ENCODE measurements at places on chromosomes 13 and 19. TPM values are rescaled to one million over a fixed set of nuclear protein-coding genes. Genes with fewer than 3 reads are reported as not detected.

GRCh38 chr13:30792285-30793000, 57.1 kb downstream of the ALOX5AP start:
- no peaks in the 10 kb centered on the region for H3K4me1 ChIP-seq
- H3K36me3 ChIP-seq = no peaks in the 10 kb centered on the region
- peak; percentile 92 for DNase-seq
- H3K27me3 ChIP-seq = no peaks in the 10 kb centered on the region
- no peak overlapping the region for H3K27ac ChIP-seq

- H3K4me1 ChIP-seq = no peaks in the 10 kb centered on the region
- H3K27me3 ChIP-seq = no peaks in the 10 kb centered on the region
- no peak overlapping the region for H3K27ac ChIP-seq
- no peak overlapping the region for H3K4me3 ChIP-seq
Observed at GRCh38 chr13:93824286-93824685, 597.7 kb downstream of the GPC6 start.

DNA sequence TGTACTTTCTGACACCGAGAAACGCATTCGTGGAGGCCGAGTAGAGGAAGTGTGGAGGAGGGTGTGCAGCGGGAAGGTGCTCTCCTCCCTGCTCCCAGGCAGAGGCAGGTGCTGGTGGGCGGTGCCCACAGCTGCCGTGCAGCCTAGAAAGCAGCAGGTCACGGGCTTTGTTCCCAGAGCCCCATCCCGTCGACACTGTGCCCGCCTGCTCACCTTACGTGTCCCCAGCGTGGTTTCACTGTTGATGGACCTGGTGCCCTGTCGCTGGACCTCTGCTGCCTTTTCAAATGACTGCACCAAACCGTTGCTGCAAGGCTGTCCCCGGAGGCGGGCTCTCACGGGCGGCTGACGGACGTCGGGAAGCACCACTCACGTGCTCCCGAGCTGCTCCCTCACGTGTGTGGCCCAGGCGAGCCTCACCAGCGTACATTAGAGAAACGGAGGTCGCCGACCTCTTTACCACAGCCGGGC, 20.8 kb downstream of the PLEKHJ1 start:
- no peak overlapping the region for H3K27ac ChIP-seq
- no peaks in the 10 kb centered on the region for H3K4me1 ChIP-seq
- no peak for DNase-seq
- H3K27me3 ChIP-seq = no peaks in the 10 kb centered on the region
- peaks cover 89% of the 10 kb centered on the region for H3K36me3 ChIP-seq

DNA sequence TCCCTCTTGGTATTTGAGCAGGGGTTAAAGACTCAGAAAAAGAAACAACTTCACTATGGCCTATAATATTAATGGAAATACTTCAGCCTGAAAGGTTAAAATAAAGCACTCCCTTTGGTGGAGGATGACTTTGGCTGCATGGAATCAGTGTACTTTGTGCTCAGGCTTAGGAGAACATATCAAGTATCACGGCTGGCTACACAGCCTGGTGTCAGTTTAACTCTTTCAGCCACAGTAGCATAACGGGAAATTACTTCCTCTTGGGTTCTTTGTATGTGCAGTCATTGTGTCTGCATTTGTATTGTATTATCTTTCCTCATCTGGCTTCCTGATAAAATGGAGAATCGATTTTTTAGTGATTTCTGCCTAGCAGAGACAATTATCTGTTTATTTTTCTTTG, 239.0 kb downstream of the GGACT start:
- peaks cover 10% of the 10 kb centered on the region for H3K4me1 ChIP-seq
- no peaks in the 10 kb centered on the region for H3K27me3 ChIP-seq
- H3K27ac ChIP-seq = no peak overlapping the region
- DNase-seq = peak; percentile 14
- no peak overlapping the region for H3K4me3 ChIP-seq

FAM32A gene
- 81.7 TPM for polyA plus RNA-seq

KIR2DL4 gene
- 0.63 TPM for polyA plus RNA-seq

Measured in lung (tissue), 17 donors.